Activated T-cell treated with anti-CD3 and anti-CD28 coated beads for 24 hours (primary cell): ENCODE measurements at places on chromosomes 13 and 19.

- DNase-seq = no peak
Measured at GRCh38 chr13:45951724-45952123, 100.2 kb upstream of the SIAH3 start.

- no peak for DNase-seq
Measured at GRCh38 chr19:13869281-13869680, 7.7 kb upstream of the NANOS3 start.

GRCh38 chr13:67146523-67147130 lies 83.5 kb downstream of the PCDH9 start:
- no peak for DNase-seq

- peak; percentile 82 for DNase-seq
Measured at GRCh38 chr19:40776932-40777644, 959 bp upstream of the RAB4B start.

DNA sequence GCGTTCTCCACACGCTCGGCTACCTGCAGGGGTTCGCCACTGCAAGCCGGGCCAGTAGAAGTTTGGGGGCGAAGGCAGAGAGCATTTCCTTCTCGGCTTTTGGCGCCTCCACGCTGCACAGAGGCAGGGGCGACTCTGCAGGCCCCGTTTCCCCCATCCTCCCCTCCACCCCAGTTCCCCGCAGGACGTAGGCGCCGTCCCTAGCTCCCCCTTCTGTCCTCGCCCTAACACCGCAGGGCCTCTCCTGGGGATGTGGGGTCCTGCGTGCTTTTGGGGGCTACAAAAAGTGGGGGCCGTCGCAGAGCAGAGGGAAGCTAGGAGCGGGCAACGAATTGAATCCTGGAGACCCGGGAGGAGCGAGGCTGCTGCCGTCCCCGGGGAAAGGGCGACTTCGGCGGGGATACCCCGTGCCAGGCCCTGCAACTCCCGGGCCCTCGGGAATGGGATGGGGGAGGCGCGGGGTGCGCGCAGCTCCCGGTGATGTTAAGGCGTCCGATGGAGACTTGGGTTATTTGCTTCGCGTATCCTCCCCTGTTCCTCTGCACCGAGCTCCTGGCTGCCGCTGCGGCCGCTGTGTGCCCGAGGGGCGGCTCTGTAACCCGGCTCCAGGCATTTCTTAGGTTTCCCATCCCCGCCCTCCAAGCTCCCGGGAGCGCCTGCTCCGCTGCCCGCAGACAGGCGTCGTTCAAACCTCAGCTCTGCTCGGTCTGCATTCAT lies 255.9 kb upstream of the SOX21 start:
- no peak for DNase-seq

- DNase-seq = no peak
Measured at GRCh38 chr19:19480688-19481087, 34.7 kb downstream of the TSSK6 start.

GRCh38 chr19:8831832-8832131 lies 322 bp downstream of the ZNF558 start:
- DNase-seq = no peak

DNA sequence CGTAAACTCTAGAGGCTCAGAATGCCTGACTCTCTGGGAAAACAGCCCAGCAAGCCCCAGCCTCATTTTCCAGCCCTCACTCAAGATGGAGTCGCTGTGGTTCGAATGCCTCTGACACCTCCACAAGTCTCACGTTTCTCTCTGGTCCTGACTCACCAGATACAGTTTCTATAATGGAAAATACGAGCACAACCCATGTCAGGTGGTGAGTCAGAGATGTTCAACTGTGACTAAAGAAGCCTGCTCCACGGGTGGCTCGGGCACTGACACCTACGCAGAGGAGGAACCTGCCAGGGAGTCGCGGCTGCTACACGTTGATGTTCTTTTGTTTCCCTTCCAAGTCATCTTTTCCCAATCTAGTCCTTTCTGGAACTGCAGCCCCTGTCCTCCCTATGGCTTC lies 87.1 kb upstream of the STK24 start:
- peak; percentile 54 for DNase-seq

GRCh38 chr19:35531291-35531690 lies 2.0 kb upstream of the GAPDHS start:
- no peak for DNase-seq

- no peak for DNase-seq
Measured at GRCh38 chr19:14768001-14768400, 10.4 kb downstream of the ADGRE2 start.

DNA sequence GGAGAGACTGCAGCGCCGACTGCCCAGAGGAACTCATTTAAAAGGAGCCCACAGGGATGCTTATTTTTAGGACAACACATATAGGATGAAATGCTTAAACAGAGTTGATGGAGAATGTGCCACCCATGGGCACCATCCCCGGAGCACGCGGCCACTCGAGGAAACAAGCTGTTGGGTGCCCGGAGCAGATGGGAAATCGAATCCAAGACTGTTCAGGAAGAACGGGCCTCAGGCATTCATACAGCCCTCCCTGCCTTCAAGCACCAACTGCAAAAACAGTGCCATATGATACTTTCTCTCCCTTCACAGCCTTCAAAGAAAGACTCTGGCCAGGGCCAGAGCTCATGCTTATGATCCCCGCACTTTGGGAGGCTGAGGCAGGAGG lies 40.2 kb downstream of the RAB20 start:
- DNase-seq = no peak

- no peak for DNase-seq
Measured at GRCh38 chr19:18802354-18802753, 11.2 kb upstream of the COMP start.

DNA sequence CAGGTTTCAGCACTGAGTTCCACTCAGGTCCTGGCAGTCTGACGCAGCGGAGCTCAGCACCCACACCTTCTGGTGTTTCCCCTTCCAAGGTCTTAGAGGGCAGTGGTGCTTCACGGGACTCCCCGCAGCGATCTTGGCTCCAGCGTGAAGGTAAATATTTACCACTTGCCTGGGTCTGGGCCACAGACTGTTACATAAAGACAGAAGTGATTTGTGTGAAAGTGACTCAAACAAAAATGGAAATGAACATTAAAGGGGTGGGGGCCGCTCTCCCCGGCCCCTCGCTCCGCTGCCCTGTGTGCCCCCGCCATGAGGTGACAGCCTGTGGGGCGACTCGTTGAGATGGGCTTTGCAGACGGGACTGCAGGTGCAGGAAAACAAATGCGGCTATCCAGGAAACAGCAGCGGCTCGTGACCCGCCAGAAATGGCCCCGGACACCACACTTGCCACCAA lies 55.0 kb downstream of the GGACT start:
- no peak for DNase-seq

GRCh38 chr19:32843716-32844245 lies 25.8 kb downstream of the SLC7A9 start:
- no peak for DNase-seq

GRCh38 chr13:95403349-95404140 lies 102.3 kb upstream of the ABCC4 start:
- DNase-seq = no peak

DNA sequence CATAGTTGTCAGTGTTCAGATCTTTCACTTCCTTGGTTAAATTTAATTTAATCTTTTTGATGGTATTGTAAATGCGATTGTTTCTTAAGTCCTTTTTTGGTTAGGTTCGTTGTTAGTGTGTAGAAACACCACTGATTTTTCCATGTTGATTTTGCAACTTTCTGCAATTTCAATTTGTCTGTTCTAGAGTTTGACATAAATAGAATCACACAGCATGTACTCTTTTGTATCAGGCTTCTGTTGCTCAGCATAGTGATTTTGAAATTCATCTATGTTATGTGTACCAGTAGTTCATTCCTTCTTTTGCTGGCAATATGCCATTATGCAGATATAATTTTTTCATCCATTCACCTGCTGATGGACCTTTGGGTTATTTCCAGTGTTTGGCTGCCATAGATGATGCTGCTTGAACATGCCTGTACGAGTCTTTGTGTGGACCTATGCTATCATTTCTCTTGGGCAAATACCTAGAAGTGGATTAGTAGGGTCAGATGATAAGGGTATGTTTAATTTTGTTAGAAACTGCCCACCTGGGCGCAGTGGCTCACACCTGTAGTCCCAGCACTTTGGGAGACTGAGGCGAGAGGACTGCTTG lies 33.1 kb downstream of the BICRA start:
- DNase-seq = no peak

DNA sequence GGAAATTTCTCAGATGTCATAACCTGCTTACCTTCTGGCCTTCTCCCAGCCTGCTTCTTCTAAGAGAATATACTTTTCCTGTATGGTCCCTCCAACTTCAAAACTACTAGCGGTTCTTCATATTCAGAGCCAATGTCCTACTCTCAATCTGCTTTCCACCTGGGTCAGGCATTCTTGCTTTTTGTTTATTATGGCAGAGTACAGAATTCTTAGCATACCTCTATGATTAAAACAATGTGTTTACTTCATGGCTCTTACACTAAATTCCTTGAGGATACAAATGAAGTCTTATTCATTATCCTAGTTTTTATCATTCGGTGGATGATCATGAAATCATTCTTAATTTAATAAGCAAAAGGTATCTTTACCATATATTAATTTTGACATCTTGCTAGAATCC lies 484.2 kb upstream of the SLITRK1 start:
- DNase-seq = no peak

DNA sequence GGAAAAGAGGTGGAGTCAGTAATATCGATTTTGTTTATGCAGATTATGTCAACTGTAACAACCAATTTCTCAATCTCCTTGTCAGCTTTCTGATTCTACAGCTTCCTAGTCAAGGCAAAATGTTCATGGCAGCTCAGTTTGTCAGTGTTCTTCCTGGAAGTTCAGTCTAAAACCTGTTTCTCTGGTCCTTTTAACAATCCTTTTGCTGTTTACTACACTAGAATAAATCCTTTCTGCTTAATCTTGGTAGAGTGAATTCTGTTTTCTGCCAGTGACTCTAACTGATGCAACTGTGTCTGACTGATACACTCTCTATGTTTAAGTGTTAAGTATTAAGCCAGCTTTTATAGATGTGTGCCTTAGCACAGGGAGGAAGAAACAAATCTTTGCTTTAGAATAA lies 516.9 kb upstream of the KLF12 start:
- no peak for DNase-seq

GRCh38 chr13:39110518-39111097 lies 72.4 kb downstream of the NHLRC3 start:
- DNase-seq = no peak
